ENCODE measurements at places on chromosomes 3 and 15.

DNA sequence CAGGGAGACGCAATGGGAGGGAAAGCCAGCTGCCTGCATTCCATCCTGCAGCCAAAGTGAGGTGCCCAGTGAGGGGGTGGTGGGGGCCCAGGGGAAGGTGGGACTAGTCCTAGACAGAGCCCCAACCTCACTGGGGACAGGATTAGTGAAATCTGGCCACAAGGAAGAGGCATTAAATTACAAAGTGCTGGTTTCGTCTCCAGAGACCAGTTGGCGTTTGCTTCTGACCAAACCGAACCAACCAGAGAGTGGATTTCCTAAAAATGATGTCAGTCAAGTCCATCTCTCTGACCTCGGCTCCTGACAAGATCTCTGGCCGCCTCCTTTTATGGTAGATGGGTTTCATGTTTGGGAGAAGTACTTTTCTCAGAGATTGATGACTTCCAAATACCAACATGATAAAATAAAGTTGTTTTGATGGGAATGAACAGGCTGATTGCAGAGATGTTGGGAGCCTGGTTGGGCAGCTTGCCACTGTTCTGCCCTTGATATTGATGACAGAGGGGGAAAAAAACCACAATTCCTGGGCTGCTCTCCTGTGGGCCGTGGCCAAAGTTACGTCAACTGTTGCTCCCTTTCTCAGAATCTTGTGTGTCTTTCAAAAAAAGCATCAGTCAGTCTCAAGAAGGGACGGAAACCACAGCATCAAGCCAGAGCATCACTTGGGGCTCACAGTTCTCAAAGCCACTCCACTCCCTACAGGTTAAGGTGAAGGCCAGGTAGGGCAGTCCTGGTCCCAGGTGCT, 24.6 kb downstream of the ITGA11 start:
- no peak for DNase-seq

GRCh38 chr3:108021533-108021932, 69.3 kb downstream of the CD47 start:
- DNase-seq, result no peak

DNA sequence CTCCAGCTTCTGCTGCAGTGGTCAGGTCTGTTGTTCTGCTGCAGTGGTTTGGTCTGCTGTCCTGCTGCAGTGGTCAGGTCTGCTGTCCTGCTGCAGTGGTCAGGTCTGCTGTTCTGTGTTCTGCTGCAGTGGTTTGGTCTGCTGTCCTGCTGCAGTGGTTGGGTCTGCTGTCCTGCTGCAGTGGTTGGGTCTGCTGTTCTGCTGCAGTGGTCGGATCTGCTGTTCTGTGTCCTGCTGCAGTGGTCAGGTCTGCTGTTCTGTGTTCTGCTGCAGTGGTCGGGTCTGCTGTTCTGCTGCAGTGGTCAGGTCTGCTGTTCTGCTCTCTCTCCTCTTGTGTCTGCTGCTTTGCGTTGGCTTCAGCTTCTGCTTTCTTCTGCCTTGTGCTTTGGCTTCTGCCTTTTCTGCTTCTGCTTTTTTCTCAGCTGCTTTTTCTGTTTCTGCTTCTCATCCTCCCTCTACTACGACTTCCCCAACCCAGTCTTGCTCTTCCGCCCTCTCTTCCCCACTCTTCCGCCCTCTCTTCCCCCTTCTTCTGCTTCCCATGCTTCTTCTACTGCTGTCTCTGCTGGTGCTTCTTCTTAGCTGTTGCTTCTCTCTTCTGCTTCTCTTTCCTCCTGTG, 50.7 kb downstream of the FAM43A start:
- DNase-seq, result no peak

DNA sequence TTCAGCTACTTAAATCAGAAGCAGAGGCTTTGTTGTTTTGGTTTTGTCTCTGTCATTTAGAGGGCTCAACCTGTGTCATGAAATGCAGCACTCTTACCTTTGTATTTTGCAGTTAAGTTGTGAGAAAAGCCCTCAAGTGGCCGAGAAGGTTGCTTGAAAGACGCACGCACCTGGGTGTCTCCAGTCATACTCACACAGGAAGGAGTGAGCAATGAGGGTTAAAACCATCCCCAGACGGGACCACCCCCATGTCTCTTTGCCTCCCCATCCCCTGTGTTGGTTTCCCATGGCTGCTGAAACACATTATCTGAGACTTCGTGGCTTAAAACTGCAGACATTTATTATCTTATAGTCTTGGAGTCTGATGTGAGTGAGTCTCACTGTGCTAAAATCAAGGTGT, 376.1 kb upstream of the CFAP20DC start:
- DNase-seq, result no peak

- DNase-seq, result peak; percentile 74
These were observed 907 bp downstream of the PLXNA1 start for GRCh38 chr3:126983653-126984390.

- DNase-seq, result peak; percentile 71
These were observed 29.7 kb upstream of the KLF13 start for GRCh38 chr15:31296646-31297574.

DNA sequence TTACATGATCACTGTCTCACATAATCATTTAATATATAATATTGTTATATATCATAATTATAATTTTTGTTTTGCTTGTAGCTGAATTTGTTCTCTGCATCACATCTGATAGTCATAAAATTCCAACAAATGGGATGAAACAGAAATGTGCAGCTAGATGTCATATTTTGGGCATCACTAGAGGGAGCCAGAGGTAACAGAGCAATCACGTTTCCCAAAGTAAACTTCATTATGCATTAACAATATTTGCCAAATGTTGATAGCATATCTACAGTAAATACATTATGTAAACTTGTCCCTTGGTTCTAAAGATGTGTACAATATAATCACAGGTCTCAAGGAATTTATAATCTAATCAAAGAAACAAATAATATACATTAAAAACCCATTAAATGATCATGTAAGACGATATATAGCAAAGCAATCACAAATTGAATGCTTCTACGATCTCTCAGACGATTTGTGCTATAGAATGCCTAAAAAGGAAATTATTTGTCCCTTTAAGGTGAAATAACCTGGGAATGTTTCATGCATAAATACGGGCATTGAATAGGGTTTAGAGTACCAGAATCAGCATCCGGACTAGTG, 234.2 kb upstream of the MCTP2 start:
- peak; percentile 18 for DNase-seq

- no peak for DNase-seq
These were observed 435.1 kb downstream of the LPP start for GRCh38 chr3:188589071-188589470.

- no peak for DNase-seq
These were observed 263.5 kb upstream of the RASGRP1 start for GRCh38 chr15:38828031-38828532.

- DNase-seq, result no peak
These were observed 449.5 kb upstream of the TBL1XR1 start for GRCh38 chr3:177646749-177647148.

GRCh38 chr3:16148783-16149182, 25.7 kb upstream of the GALNT15 start:
- DNase-seq, result no peak

DNA sequence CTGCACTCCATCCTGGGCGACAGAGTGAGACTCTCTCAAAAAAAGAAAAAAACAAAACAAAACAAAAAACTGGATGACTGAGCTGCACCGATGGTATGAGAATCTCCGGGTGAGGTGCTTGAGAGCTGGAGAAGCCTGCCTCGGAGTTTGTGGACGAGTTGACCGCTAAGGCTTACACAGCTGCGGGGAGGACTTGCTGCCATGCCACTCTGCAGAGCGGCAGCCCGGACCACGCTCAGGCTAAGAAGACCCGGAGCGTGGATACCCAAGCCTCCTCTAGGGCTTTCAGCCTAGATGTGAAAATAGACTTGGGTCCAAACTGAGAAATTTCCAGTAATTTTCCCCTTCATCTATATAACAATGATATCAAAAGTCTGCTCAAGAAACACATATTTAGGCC, 16.0 kb downstream of the NRROS start:
- no peak for DNase-seq

DNA sequence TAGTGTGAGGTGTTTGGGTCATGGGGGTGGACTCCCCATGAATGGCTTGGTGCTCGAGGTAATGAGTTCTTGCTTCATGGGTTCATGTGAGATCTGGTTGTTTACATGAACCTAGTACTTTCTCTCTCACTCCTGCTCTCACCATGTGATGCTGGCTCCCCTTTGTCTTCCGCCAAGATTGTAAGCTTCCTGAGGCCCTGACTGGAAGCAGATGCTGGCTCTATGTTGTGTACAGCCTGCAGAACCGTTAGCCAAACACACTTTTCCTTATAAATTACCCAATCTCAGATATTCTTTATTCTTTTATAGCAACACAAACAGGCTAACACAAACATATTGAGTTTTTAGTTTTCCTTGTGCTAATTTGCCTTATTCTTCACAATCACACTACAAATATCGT, 3.2 kb upstream of the CSPG5 start:
- no peak for DNase-seq

DNA sequence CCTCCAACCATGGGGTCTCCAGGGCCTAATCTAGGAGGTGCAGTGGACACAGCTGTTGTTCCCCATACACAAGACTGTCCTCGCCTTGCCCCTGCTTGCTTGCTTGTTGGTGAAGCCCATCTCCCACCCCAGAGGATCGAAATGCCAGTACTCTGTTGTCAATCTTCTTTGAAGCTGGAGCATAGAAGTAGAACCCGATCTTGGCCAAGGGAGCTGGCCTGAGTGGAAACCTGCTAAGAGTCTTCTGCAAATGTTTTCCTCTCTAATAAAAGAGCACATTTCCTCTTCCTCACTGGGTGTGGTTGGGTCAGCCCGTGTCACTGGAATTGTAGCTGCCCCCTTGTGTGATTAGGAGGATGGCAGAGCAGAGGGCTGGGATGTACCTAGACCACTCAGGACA, 85.4 kb downstream of the HES1 start:
- no peak for DNase-seq

DNA sequence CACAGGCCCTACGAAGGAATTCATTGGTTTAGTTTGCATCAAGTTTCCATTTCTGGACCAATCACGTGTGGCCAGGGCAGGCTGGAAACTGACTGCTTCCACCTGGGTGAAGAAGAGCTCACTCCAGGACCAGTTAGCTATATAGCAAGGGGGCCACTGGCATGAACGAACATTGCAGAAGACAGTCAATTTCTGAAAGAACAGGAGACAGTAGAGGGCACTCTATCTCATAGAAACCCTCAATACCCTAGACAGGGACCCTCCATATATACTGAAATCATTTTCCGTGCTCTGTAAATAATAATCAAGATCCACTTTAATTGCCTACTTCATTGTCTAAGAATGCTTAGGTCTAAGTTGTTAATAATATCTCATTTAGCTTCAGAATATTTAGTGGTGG, 215.6 kb downstream of the CADPS start:
- no peak for DNase-seq

- no peak for DNase-seq
These were observed 53.0 kb downstream of the TBC1D2B start for GRCh38 chr15:78024519-78024870.

DNA sequence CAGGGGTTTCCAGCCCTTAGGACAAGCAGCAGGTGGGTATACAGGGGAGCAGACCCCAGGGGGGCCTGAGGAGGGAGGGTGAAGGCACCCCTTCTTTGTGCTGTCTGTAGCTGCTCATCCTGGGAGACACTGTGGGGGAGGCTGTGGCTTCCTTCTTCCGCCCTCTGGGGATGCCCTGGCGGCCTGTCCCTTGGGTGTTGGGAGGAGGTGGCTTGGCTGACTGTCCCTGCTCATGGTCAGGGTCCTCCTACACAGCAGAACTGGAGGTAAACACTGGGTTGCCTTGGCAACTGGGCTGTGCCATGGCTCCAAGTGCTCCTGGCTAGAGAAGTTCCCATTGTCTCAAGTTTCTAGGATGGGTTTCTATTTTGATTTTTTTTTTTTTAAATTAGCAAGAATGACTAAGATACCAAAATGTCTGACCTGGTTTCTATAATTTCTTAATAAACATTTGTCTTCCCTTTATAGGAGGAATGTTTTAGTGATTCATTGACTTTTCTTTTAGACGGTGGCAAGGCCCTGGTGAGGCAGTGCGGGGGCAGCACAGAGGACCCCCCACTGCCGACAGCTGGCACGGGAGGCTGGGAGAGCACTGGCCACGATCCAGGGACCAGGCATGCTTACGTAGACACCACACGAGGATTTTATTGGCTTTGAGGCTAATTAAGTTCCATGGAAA, 12.4 kb downstream of the KLF13 start:
- no peak for DNase-seq

DNA sequence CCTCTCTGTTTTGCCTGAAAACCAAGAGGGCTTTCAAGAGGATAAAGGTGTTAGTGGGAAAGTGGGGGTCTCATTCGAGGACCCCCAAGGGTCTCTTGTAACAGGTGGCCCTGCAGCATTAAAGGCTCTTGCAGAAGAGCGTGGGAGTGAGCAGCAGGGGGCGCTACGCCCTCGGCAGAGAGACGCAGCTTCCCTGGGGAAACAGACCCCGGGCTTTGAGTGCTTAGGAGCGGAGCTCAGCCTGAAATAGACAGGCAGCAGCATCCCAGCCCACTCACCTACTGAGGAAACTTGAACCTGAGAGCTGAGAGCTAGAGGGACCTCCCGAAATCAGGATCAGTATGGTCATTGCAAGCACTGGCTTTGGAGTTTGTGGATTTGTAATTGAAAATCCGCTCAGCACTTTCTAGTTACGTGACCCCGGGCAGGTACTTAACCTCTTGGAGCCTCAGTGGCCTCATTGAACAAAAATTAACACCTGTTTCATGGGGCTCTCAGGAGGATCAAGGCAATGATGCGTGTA, 25.7 kb downstream of the RPLP1 start:
- peak; percentile 80 for DNase-seq

DNA sequence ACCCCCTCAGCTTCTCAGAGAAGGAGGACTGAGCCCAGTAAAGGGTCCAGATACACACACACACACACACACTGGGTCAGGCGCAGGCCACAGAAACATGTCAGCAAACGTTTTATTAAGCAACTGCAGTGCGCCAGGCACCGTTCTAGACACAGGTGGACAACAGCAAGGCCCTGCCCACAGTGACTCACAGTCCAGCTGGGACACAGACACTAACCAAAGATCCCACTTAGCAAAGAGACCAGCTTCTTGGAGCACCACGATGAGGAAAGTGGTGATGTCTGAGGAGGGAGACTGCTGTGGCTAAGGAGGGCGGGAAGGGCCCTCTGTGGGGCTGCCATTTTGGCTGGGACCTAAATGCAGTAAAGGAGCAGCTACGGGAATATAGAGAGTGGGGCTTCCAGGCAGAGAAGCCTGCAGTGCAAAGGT, 2.8 kb upstream of the VILL start:
- DNase-seq, result no peak

GRCh38 chr3:32021155-32021554, 39.6 kb downstream of the ZNF860 start:
- no peak for DNase-seq

DNA sequence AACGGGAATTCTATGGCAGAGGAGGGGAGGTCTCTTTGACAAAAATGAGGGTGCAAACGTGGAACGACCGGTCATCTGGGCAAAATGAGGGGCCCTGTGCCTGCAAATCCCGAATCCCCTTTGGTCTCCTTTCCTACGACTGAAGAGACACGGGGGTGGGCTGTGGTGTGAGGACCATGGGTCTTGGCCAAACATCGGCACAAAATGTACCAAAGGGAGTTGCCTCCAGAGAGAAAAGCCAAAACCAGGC, 498 bp downstream of the ZNF280D start:
- no peak for DNase-seq

- no peak for DNase-seq
These were observed 273.6 kb downstream of the THRB start for GRCh38 chr3:24220859-24221657.
